Breast epithelium (tissue), 4 donors: ENCODE measurements at places on chromosomes 6 and 20.

GRCh38 chr20:24916412-24916811, 32.7 kb upstream of the CST7 start:
- no peak for DNase-seq

DNA sequence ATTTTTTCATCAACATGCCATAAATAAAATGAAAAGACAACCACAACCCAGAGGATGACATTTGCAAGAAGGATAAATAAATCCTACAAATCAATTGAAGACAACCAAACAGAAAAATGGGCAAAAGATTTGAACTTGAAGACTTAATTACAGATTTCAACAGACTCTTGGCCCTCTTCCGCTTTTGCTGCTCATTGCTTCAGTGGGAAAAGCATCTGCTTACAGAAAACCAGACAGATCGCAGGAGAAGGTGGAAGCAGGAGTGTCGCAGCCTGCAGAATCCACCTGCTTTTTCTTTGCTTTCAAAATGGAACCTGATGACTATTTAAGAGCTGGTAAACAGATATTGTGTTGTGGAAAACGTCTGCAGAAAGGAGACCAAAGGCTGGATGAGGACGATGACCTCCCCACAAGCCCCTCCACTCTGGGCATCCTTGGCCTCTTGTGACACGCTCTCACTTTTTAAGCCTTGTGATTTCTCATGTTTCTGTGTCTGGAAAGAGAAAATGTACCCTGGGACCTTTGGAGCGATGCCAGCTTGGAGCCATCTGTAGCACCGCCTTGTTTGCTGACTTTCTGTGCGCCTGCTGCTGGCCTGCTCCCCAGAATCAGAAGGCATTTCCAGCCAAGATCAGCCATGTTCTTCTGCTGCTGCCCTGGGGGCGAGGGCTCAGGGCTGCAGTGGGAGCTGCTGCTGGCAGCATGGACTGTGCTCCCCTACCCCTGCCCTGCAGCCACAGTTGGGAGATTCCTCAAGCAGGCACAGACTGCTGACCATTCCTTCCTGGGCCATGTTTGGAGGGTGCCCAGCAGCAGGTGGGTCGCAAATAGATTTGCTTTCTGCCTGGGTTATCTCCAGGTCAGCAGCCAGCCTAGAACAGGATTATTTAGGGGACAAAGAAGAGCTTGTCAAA, 3.6 kb upstream of the CSTL1 start:
- no peak for DNase-seq

DNA sequence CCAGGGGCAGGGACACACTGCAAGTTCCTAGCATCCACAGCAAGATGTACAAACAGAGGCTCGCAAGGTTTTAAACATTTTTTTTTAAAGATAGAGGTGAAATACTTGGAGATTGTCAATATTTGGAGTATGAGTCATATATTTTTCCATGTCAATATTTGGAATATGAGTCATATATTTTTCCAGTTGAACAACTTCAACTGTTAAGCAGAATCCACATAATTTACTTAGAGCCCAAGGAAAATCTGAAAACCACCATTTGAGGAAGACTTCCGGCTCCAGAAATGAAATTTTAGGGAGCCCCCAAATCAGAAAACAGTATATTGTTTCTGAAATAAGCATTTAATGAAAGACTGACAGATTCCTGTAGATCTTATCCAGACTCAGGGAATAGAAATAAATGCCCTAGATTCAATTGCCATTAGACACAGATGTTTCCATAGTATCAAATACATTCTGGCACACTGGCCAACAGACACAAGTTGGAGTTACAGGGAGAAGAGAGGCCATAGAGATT, 51.6 kb upstream of the FAM184A start:
- no peak for DNase-seq

DNA sequence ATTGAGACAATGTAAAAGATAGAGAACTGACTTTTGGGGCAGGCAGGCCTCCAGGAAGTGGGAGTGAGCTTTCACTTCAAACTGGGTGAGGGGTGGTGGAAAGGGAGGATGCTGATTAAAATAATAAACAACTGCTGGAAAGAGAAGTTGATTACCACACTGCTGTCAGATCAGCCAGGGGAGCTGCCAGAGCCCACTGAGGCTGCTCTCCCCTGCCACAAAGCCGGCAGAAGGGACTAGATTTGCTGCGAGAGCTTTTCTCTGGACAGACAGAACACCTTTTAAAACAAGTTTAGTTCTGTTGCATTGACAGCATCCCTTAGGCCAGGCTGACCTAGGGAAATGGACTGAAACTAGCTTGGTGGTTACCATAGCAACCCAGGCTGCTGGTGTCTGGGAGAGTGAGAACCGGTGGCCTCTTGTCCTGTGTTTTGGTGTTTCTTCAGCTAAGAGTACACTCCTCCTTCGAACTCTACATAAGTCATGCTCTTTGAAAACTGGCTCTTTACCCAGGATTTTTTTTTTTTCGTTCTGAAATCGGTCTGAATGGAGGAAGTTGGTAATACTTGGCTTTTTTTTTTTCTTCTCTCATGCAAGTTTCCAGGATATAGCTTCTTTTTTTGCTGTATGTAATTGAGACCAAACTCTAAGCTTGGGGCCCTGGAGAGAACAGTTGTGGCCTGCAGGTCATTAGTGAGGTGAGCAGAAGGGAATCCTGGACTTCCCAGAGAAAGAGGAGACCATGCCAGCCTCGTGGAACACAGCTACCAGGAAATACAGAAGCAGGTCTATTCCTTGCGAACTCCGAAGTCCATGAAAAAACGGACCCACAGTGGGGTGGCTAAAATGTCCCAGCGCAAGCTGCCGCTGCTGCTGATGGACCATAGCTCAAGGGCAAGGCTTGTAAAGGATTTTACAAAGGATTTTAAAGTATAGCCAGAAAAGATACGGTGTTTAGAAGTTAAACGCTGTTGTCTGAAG, 374.4 kb downstream of the UTRN start:
- no peak for DNase-seq

DNA sequence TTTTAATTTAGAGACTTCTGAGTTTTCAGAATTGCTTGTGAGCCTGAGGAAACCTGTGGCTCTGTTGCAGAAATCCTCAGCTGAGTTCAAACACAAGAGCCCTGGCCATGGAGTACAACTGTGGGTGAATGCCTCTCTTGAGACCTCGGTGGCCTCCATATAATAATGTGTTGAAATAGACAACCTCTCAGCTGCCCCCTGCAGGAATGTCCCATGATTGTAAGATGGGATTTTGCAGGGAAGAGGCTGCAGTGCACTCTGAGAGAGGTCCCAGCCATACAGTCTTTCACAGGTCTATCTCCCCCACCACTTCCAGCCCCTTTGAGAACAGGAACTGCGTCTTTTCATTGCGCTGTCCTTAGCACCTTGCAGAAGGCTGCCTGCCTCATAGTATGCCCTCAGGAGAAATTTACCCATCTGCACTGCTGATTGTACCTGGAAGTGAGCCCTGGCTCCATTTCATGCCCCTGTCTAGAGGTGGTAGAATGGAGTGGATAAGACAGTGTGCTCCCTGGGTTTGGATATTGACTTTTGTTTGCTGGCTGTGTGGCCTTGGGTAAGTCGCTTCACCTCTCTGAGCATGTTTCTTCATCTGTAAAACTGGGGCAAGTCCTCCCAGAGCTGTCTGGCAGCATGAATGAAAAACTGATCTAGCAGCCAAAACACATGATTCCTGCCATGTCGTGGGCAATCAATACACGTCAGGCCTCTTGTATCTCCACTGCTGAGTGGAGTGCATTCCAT, 16.8 kb upstream of the CDH22 start:
- DNase-seq: no peak
